ENCODE measurements at places on chromosomes 2 and 18. TPM values are rescaled to one million over a fixed set of nuclear protein-coding genes. Genes with fewer than 3 reads are reported as not detected.

The NXPH2 gene
- total RNA-seq = not detected

DNA sequence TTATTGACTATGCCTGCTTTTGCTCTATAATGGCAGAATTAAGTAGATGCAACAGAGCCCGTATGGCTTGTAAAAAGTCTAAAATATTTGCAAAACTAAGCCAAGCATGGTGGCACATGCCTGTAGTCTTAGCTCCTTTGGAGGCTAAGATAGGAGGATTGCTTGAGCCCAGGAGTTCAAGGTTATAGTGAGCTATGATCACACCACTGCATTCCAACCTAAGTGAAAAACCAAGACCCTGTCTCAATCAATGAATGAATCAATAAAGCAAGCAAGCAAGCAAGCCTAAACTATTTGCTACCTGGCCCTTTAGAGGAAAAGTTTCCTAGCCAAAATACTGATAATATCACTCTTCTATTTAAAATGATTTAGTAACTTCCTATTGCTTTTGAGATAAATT, 260.0 kb downstream of the OTX1 start:
- DNase-seq = no peak

- DNase-seq = no peak
Observed at GRCh38 chr2:173087214-173087581, 11.6 kb downstream of the MAP3K20 start.

DNA sequence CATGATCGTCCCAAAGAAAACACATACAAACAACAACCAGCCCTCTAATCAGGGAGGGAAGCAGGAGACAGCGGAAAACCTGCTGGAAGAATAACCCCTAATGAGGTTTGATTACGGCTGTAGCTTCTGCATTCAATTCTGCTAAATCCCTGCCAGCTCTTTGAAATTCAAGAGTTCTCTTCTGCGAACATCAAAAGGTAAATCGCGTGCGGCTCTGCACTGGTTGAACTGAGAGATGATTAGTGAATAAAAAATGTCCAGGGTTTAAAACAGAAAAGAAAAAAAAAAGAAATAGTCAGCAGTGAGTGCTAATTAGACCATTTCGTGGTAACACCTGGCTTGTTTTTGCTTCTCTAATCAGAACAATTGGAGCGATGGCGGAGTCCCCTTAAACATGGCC, 153.0 kb upstream of the CAPN13 start:
- no peak for DNase-seq

The FIGN gene
- total RNA-seq = 1.5 TPM

The FZD7 gene
- total RNA-seq = 10.0 TPM

DNA sequence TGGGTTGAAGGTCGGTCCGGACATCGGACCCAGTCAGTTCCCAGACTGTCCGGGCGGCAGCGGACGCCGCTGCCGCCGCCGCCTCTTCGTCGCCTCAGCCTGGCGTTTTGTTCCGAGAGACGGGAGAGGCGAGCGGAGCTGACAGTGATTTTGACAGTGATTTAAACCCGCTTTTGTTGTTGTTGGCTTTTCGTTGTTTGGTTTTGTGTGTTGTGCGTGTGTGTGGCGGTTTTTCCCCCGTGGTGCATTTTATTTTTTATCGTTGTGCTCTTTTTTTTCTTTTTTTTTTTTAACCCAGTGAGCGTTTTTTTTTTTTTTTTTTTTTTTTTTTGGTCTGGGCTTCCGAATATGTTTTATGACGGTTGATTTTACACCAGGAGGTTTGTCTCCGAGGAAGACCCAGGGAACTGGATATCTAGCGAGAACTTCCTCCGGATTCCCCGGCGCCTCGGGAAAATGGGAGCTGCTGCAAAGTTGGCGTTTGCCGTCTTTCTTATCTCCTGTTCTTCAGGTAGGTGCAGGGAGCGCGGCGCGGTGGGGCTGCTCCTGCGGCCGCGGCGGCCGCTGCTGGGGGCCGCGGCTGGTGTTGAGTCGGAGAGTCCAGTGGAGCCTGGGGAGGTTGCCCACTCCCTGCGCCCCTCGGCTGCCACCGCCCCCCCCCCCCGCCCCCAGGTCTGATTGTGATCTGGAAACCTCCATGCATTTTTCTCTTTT, at the start of gene ACVR2A:
Gene ACVR2A (plus strand): TSS at position 333 of the 714 bp plus-strand sequence. CDS start 124 bp downstream, at position 457.
- DNase-seq = peak; percentile 56

DNA sequence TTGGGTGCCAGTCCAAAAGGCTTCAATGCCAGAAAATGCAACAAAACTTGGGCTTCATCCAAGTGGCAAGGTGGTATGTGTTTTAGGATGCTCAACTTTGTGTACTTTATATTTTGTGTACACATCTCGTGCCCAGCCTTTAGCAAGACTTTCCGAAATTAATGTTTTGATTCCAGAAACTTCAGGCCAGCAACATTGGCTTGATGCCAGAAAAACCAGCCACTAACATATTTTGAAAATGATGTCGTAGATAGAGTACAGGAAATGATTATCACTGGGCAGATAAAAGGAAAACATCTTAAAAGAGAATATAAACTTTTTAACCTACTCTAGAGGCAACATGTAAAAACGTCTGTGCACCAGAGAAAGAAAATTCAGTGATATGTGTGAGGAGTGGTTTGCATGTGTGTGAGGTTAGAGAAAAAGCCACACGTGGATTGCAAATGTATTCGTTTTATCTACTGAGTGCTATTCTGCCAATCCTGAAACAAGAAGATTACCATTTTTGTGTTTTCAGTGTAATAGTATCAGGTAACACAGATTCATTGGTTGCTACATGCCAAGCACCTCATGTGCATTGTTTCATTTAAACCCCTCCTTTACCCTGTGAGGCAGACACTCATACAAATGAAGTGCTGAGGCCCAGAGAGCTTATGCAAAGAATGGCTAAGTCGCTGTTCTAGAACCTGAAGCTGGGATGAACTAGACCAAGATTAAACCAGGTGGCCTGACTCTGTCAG, 264.8 kb downstream of the C1D start:
- no peak for DNase-seq

DNA sequence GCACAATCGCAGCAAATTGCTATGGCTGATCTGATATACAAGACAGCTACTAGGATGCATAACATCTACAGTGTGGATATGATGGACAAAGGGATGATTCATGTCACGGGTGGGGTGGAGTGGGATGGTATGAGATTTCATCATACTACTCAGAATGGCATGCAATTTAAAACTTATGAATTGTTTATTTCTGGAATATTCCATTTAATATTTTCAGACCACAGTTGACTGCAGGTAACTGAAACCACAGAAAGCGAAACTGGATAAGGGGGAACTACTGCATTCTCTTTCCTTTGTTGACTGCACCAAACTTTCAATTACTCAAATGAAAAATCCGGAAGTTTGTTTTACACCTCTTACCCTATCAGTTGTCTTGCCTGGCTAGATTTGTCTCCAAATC, 94.4 kb upstream of the NEUROD1 start:
- DNase-seq = no peak

GRCh38 chr2:65349863-65350262, 82.5 kb downstream of the SPRED2 start:
- DNase-seq = peak; percentile 68

DNA sequence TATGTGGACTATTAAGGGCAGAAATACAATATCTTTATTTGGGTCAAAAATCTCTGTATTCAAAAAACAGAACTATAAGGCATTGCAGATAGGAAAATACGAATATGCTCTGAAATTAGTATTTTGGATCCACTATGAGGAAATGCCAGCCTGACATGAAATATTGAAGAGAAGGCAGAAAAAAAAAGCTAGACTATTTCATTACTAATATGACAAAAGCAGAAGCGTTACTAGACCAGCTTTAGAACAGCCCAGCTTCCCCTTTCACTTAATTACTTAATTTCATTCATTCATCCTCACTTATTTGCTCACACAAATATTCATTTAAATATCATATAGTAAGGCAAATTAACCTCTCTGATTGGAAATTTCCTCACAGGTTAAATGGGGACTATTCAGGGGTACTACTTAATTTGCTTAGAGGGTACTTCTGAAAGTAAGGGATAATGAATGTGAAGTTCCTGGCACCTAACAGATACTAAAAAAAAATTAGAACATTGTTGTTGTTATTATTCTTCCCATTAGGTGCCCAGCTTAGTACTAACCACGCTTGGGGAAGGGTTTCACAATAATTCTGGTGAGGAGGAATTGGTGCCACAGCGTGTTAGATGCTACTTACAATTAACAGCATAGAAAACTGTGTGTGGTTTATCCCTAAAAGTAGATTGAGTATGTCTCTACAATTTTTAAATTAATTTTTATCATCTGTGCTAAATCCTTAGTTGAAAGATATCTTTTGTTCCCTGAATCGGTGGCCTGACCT, 71.1 kb upstream of the CTLA4 start:
- no peak for DNase-seq

The MBOAT2 gene
- 67.0 TPM for total RNA-seq

DNA sequence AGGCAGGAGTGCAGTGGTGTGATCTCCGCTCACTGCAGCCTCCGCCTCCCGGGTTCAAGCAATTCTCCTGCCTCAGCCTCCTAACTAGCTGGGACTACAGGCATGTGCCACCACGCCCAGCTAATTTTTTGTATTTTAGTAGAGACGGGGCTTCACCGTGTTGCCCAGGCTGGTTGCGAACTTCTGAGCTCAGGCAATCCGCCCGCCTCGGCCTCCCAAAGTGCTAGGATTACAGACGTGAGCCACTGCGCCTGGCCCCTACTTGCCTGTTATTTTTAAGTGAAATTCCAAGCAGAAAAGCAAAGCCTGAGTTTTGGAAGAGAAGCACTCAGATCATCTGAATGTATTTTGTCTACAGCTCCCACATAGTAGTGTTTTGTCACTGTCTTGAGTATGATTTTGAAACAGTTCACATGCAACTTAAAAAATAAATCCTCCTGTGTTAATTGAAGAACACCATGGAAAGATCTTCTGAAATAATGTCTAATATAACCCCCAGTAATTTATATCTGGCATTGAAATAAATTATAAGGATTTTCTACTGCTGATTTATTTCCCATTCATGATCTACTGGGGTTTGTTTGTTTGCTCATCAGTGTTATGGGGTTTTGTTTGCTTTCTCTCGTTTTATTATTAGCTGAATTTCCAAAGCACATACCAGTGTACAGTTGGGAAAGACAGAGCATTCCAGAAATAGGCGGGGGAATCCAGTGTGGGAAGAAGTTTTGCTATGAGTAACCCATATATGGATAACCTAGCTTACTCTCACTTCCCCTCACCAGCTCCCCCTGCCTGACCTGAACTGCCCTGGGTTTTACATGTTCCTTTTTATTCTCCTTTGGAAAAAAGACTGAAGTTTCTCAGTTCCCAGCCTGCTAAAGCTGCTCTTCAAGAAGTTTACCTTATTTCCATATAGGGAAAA, 80.1 kb upstream of the MAP3K20 start:
- DNase-seq = peak; percentile 27

- peak; percentile 48 for DNase-seq
Observed at GRCh38 chr2:72694715-72695496, 130.9 kb downstream of the EXOC6B start.

The TMEM17 gene
- total RNA-seq = 0.84 TPM

DNA sequence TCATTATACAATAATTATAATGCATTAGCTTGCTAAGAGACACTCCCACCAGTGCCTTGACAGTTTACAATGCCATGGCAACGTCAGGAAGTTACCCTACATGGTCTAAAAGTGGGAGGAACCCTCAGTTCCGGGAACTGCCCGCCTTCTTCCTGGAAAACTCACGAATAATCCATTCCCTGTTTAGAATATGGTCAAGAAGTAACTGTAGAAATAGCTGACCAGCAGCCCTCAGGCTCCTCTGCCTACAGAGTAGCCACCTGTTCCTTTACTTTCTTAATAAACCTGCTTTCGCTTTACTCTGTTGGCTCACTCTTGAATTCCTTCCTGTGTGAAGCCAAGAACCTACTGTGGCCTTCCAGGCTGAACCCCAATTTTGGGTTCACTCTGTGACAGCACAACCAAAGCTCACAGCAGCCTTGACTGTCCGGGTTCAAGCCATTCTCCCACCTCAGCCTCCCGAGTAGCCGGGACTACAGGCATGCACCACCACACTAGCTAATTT, 20.0 kb upstream of the PTPN2 start:
- DNase-seq = no peak

DNA sequence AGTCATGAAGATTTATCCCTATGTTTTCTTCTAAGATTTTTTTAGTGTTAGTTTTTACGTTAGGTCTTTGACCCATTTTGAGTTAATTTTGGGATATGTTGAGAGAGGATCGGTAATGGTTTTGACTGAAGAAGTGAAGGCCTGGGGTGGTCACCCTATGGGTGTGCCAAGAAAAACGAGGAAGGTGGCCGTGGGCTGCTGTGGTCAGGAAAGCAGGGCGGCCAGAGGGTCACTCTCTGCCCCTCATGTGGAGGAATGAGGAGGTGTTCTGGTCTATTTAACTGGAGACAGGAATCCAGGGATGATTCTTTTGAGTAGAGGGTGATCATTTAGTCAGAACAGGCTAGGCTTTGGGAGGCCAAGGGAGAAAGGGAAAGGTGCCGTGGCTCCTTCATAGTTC, 50.7 kb downstream of the MYO7B start:
- DNase-seq = no peak

DNA sequence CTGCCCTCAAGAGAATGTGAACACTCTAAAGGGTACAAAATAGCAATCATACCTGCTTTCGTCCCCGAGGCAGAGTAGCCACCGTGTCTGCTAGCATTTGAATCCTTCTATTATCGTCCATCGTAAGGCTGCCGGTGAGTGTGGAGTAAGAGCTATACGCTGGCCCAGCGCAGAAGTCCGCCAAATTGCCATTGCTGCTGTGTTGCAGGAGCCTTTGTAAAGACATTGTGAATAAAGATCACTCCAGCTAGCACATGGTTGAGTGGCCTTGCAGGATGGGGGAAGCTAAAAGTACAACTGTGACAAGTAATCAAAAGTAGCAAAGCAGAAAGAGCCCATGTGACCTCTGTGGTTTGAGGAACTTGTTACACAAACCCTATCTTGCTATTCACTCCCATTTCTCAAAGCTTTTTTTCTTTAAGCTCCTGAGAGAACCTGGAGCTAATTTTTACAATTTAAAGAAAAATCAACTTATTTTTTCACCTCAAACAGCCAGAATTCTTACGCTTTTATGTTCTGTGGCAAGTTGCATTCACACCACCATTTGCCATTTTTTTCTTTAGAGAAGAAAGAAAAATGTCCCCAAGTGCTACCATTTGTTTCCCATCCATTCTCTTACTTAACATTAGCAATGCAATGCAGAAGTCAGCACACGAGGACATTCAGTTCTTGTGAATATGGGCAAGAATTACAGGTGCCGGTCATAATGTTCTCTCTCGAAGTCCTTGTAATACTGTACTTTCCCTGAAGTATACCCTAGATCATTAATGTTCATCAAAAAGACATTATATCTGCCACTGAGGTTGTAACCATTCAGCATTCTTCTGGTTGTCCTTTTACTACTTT, at the start of gene CYTIP:
Gene CYTIP (minus strand): TSS at position 295 of the 846 bp plus-strand sequence. CDS start 69 bp downstream, at position 226.
- DNase-seq = peak; percentile 37

- DNase-seq = no peak
Observed at GRCh38 chr2:20353241-20353992, 2.8 kb upstream of the PUM2 start.

- no peak for DNase-seq
Observed at GRCh38 chr18:79275461-79275860, 120.3 kb upstream of the NFATC1 start.

- no peak for DNase-seq
Observed at GRCh38 chr2:217431577-217432269, 571.1 kb downstream of the TNS1 start.

The COL5A2 gene
- total RNA-seq = 8.0 TPM

All from left colon (tissue), 2 donors.